Esophagus squamous epithelium (tissue), 5 donors: ENCODE measurements at places on chromosomes 3 and 15.

DNA sequence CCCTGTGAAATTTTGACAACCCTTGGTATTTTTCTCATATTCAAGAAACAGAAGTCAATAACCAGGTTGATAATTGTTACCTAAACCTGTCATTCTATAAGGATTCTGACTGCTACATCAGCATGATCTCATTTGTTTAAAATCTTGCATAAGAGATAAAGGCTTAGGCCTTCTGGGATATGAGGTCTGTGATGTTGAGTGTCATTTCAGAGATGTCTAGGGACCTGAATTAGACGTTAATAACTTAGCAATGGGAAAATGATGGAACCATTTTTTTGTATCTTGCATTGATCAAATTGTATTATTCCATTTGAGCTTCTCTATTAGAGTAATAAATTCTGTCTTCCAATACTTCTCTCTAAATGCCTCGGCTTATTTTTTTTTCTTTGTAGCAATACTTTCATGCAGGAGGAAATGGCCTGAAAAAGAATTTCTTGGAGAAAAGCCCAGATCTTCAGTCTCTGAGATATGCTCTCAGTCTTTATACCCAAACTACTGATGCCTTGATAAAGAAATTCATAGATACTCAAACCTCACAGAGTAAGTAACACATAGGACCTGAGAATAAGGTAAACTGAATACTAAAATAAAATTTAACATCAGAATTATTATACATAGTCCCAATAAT, 589.3 kb downstream of the UNC13C start:
- no peak for DNase-seq

DNA sequence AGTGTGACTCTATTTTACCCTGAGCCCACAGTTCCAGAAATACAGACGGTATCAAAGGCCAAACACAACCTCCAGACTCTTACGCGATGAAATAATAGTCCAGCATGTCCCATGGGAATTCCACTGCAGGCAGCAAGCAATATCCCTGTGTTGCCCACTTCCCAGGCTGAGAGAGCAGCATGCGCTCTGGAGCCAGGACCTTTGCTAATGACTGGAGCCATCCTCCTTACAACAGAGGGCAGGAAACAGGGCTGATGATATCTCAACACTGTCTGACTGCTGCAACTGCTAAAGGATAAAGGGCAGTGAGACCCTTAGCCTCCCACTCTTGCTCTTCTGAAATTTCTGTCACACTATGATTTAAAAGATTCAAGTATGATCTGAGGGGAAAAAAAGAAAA, 34.8 kb downstream of the MCF2L2 start:
- DNase-seq: no peak

DNA sequence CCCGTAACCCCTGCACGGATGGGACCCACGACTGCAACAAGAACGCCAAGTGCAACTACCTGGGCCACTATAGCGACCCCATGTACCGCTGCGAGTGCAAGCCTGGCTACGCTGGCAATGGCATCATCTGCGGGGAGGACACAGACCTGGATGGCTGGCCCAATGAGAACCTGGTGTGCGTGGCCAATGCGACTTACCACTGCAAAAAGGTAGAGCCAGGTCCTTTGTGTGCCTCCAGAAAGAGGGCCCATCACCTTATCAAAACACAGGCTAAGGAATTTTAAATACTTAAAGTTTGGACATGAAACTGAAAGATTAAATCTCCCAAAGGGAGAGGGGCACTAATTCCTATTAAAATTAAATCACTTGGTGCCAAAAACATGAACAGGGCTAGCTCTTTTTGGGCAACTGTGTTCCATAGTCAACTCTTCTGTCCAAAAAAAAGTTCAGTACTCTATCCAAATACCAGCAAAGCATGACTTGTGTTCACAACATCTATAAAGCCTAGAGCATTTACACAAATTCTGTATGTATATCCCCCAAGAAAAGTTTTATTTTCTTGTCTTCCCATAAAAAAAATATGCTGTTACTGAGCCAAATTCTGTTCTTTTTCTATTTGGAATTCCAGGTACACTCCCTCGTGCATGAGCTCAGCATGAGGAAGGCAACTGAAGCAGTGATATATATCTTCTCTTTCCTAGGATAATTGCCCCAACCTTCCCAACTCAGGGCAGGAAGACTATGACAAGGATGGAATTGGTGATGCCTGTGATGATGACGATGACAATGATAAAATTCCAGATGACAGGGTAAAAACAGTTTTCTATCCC, 9.2 kb downstream of the THBS1 start:
- DNase-seq: no peak

DNA sequence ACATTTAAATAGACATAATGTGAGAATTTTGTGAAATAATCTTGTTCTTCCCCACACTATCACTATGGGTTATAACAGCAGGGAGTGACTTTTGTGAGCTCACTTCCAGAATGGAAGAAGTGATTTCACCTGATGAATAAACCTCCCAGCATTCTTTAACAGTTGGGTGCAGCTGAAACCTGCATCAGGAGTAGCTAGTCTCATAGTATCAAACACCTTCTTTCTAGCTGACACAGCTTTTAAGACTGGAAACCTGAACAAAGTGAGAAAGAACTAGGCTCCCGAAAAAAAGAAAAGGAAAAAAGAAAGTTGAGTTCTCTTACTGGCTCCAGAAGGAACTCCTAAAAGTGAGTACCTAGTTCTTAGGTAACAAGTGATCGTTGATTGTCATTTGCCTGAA, 61.1 kb upstream of the UNC13C start:
- no peak for DNase-seq

- DNase-seq: no peak
Observed at GRCh38 chr3:105094588-105094987, 272.1 kb upstream of the ALCAM start.

- DNase-seq: no peak
Observed at GRCh38 chr3:46449755-46450552, 14.8 kb downstream of the LTF start.

- DNase-seq: no peak
Observed at GRCh38 chr15:87873516-87873915, 383.0 kb downstream of the NTRK3 start.

GRCh38 chr15:41502795-41503668, 9.4 kb downstream of the ITPKA start:
- no peak for DNase-seq

- no peak for DNase-seq
Observed at GRCh38 chr3:101762041-101762646, 16.9 kb upstream of the NXPE3 start.

DNA sequence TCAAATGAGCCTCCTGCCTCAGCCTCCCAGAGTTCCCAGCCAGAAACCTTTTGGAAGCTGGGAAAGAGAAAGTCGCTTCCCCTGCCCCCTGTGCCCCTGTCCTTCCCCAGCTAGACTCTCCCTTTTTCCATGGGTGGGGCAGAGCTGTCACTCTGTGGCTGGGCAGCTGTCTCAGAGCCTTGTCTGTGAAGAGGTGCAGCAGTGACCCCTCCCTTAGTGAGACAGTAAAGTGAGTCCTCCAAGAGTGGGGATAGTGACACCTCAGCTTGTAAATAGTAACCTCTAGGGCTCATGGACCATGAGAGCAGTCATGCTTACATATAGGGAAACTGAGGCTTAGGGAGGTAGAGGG, 76.3 kb downstream of the SMAD6 start:
- no peak for DNase-seq

GRCh38 chr3:37795431-37796061, 66.1 kb upstream of the CTDSPL start:
- DNase-seq: no peak

DNA sequence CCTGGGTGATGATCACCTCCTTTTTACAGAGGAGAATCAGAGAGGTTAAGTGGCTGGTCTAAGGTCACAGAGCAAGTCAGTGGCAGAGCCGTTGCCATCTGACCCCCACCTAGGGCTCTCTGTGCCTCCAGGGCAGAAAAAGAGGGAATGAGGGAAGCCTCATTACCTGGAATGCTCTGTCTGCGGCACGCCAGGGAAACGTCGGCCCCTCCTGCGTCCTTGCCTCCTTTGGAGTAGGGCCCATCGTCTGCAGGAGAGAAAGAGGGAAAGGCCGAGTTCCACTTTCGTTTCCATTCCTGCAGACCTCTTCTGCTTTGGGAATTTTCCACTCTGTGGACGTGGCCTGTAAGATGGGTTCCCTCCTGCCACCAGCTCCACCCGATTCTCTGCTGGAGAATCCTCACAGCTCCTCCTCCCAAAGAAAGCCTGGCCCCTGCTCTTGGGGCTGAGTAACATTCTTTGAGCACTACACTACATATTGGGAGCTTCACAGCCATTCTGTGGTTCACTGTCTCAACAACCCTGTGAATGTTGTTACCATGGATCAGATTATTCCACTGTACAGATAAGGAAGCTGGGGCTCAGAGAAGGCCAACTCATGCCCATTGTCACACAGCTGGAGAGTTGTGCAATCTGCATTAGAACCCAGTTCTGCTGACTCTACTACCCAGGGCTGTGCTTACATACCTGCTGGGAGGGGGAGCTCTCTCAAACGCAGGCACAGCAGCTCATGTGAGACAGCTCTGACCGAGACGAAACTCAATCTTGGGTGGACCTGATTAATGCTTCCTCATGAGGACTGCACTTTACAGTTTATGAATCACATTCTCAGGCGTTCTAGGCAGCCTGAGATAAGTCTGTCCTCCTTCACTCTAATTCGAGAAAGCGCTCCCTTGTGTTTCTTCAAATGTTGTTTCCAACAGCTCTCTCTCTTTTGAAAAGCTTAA, 14.2 kb downstream of the GRIP2 start:
- no peak for DNase-seq

- no peak for DNase-seq
Observed at GRCh38 chr3:178304758-178305467, 231.3 kb upstream of the KCNMB2 start.

DNA sequence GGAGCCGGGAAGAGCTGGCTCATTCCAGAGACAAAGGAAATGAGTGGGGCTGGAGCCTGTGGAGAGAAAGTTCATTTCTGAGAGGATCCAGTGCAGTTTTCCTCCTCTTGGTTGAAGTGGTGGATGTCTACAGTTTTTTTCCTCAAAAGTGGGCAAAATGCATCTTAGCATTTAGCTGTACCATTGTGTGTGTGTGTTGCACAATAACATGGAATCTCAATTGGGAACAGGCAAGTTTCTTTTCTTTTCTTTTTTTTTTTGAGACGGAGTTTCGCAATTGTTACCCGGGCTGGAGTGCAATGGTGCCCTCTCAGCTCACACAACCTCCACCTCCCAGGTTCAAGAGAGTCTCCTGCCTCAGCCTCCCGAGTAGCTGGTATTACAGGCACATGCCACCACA, 101.5 kb upstream of the UBE2E1 start:
- DNase-seq: no peak

GRCh38 chr15:39445931-39446330, 134.9 kb upstream of the THBS1 start:
- DNase-seq: no peak

DNA sequence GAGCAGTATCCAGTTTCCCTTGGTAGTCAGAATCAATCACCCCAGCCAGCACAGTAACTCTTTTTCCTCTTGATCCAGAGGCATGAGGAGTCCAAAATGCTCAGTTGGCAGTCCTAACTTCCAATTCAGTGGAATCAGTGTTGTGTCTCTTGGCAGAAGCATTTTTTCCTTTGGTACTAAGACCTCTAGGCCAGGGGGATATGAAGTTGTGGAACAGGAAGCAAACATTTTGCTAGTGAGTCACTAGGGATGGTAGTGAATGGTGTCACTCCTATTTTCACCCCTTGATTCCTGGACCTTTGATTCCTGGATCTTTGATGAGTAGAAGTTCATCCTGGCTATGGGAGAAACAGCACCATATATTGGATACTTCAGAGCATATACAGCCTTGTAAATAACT, 70.5 kb upstream of the ALDH1A3 start:
- no peak for DNase-seq

DNA sequence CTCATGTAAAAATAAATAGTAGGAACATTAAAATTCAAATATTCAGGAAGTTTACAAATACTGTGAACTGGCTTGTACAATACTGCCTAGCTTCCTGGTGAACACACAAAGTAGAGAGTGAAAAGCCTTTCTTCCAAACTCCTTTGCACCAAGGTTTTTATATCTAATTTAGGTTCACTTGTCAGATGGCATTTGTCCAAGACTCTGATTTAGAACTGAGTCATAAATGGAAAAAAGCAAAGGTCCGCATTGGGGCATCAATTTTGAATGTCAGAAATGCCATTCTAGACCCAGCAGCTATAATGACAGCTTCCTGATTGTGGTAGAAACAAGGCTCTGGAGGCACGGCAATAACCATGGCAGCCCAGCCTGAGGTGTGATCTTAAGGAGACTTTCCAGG, 160.7 kb downstream of the PDE8A start:
- no peak for DNase-seq

- DNase-seq: no peak
Observed at GRCh38 chr3:191151653-191152052, 47.4 kb upstream of the OSTN start.

- no peak for DNase-seq
Observed at GRCh38 chr15:37764733-37765191, 169.7 kb upstream of the TMCO5A start.

GRCh38 chr3:50121072-50122032, 32.6 kb downstream of the RBM5 start:
- DNase-seq: no peak

- no peak for DNase-seq
Observed at GRCh38 chr3:188156056-188156455, 2.1 kb downstream of the LPP start.

DNA sequence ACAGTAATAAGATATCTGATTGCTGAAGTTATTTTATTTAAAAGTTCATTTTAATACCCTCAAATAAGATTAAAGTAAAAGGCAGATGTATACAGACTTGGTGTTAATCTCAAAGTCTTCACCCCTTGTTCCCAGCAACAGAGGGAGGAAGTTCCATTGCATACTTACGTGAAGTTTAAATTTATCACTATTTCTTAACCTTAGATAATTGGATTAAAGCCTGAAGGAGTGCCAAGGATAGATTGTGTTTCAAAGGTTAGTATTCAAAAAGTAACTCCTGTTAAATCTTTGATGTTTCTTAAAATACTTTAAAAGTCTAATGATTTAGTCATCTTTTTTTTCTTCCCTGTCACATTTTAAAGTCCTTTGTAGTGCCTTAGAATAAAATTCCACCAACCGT, 39.3 kb downstream of the ATP1B3 start:
- no peak for DNase-seq

GRCh38 chr3:127228866-127229265, 35.9 kb downstream of the PRR23E start:
- no peak for DNase-seq

GRCh38 chr3:170734735-170735065, 135.3 kb downstream of the RPL22L1 start:
- no peak for DNase-seq

- no peak for DNase-seq
Observed at GRCh38 chr15:71279757-71280141, 164.5 kb downstream of the THSD4 start.

DNA sequence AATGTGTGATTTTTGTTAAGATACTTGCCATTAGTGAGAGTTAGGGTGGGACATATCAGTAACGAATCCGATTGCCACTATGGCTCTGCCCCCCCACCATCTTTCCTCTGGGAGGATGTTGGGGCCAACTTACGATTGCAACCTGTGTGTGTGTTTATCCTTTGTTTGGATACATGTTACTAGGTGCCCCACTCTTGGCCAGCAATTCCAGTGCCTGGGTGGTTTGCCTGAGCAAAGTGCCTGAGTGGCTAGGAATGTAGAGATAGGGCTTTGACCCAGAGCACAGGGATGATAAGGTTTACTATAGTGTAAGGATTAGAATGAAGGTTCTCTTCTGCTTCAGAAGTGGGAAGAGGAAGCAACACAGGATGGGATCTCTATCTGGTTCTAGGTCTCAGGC, 231.8 kb downstream of the TP63 start:
- no peak for DNase-seq
